ENCODE measurements at places on chromosomes 12 and 14. TPM values are rescaled to one million over a fixed set of nuclear protein-coding genes. Genes with fewer than 3 reads are reported as not detected.

DNA sequence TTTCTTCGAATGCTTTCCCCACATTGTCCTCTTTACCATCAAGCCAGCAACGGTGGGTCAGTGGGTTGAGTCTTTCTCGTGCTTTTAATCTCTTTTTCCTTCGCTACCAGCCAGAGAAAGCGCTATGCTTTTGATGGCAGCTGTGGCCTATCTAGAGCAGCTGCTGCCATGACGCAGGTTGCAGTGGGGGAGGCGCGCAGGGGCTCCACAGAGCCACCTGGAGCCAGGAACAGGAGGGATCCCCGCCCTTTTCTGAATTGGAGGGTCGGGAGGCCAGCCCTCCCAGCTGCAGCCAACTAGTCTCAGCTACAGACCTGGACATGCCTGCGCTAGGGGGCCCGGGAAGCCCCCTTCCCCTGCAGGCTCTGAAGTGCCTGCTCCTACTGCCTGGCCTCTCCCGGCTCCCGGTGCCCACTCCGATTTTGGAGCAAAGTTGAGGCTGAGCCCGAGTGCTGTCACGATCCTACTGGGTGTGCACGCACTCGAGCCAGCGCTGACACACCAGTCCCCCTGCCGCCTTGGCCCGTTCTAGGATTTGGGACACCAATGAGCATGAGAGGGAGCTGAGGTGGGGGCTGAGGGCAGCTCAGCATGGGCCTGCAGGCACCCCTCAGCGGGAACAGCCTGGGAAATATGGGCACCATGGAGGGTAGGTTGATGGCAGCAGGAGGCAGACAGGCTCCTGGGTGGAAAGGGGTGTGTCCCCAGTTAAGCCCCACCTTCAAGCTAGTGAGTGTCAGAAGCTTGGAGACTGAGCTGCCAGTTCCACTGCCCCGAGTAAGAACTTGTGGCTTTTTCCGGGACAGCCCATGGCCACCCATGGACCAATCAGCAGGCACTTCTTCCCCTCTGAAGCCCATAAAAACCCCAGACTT lies 784.2 kb downstream of the SLC6A15 start:
- H3K4me1 ChIP-seq, result no peaks in the 10 kb centered on the region
- no peaks in the 10 kb centered on the region for H3K36me3 ChIP-seq
- DNase-seq, result no peak
- no peak overlapping the region for H3K4me3 ChIP-seq
- H3K27me3 ChIP-seq, result no peaks in the 10 kb centered on the region
- H3K27ac ChIP-seq, result no peak overlapping the region

- H3K36me3 ChIP-seq, result no peaks in the 10 kb centered on the region
- H3K4me1 ChIP-seq, result peaks cover 4% of the 10 kb centered on the region
- H3K4me3 ChIP-seq, result no peak overlapping the region
- H3K27ac ChIP-seq, result no peak overlapping the region
These were observed 79.8 kb upstream of the TSPAN11 start for GRCh38 chr12:30846776-30847175.

DNA sequence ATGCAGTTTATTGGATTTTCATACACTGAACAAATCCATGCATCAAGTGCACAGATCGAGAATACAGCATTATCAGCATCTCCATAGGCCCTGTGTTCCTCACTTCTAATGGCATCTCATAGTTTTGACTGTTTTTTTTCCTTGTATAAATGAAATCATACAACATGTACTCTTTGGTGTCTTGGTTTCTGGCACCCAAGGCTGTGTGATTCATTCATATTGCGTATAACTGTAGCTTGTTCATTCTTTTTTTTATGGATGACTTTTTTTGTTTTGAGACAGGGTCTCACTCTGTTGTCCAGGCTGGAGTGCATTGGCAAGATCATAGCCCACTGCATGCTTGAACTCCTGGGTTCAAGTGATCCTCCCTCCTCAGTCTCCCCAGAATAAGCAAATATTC lies 14.3 kb downstream of the RASSF8 start:
- H3K27ac ChIP-seq, result no peak overlapping the region
- H3K4me3 ChIP-seq, result no peak overlapping the region
- peaks cover 30% of the 10 kb centered on the region for H3K27me3 ChIP-seq
- no peaks in the 10 kb centered on the region for H3K4me1 ChIP-seq
- no peaks in the 10 kb centered on the region for H3K36me3 ChIP-seq
- DNase-seq, result no peak

The RAD9B gene
- 2.7 TPM for total RNA-seq

- no peak for DNase-seq
- H3K27ac ChIP-seq, result no peak overlapping the region
- no peak overlapping the region for H3K4me3 ChIP-seq
- H3K36me3 ChIP-seq, result no peaks in the 10 kb centered on the region
These were observed 28.5 kb downstream of the PRIMA1 start for GRCh38 chr14:93759719-93760307.

- H3K27me3 ChIP-seq, result peaks cover 7% of the 10 kb centered on the region
- no peaks in the 10 kb centered on the region for H3K4me1 ChIP-seq
These were observed 141.9 kb downstream of the KIF26A start for GRCh38 chr14:104280085-104280901.

DNA sequence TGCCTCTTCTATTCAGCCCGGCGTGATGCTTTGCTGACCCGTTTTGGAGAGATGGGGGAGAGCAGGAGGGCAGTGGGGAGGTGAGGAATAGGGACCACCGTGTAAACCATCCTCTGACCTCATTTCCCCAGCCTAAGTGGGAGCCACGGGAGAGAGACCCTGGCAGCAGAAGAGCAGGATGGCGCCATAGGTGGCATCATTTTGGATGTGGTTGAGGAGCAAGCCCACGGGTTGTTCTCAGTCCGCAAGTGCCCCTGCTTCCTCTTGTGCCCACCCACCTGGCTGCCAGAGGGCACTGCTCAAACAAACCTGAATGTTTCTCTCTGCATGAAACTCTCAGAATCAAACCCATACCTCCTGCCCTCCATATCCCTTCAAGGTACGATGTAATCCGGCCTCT lies 10.7 kb upstream of the UBC start:
- H3K4me1 ChIP-seq, result peaks cover 52% of the 10 kb centered on the region
- DNase-seq, result no peak
- peak overlapping the region; percentile 18 for H3K27ac ChIP-seq
- peaks cover 11% of the 10 kb centered on the region for H3K36me3 ChIP-seq
- peaks cover 8% of the 10 kb centered on the region for H3K27me3 ChIP-seq

The ARHGAP9 gene
- total RNA-seq, result 88.4 TPM

The CLEC6A gene
- total RNA-seq, result not detected

DNA sequence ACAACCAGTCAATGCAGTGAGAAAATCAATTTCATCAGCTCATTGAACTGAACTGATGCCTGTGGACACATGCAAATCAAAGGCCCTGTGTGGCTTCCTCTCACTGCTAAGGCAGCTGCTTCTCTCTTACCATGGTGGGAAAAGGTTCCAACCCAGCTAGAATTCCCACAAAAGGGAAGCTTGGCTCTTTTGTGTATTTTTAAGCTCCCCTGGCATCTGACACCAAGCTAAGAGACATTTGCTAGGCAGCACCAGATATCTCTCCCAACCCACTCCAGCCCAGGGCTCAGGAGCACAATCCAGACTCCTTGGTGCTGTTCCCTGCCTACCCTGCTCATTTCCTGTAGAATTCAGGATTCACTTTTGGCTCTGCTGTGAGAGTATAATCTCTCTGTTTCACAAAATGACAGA lies 129.6 kb downstream of the GXYLT1 start:
- no peaks in the 10 kb centered on the region for H3K27me3 ChIP-seq
- no peak overlapping the region for H3K27ac ChIP-seq
- H3K4me3 ChIP-seq, result no peak overlapping the region
- no peaks in the 10 kb centered on the region for H3K36me3 ChIP-seq
- DNase-seq, result no peak
